ENCODE measurements at places on chromosomes 3 and 15. TPM values are rescaled to one million over a fixed set of nuclear protein-coding genes. Genes with fewer than 3 reads are reported as not detected.
A peak's percentile ranks its signal among the peaks of the same experiment; 100 is the strongest.

ZBTB20 gene
- total RNA-seq, result 5.1 TPM

EEFSEC gene
- total RNA-seq, result 19.6 TPM

- H3K36me3 ChIP-seq, result no peaks in the 10 kb centered on the region
- no peak overlapping the region for H3K4me3 ChIP-seq
- DNase-seq, result no peak
- no peak overlapping the region for H3K27ac ChIP-seq
- no peaks in the 10 kb centered on the region for H3K27me3 ChIP-seq
These were observed 288.2 kb downstream of the EPHA6 start for GRCh38 chr3:97102641-97103040.

GRCh38 chr3:111675846-111676210 is 80.7 kb upstream of the ZBED2 start:
- no peaks in the 10 kb centered on the region for H3K27me3 ChIP-seq
- DNase-seq, result no peak
- peak overlapping the region; percentile 86 for H3K4me3 ChIP-seq

SPSB4 gene
- not detected for total RNA-seq
